Keratinocyte (primary cell): ENCODE measurements at places on chromosomes 1 and 21.

- DNase-seq: no peak
Measured at GRCh38 chr1:65425006-65425405, 4.5 kb downstream of the LEPR start.

GRCh38 chr1:192977089-192977706, 82.0 kb downstream of the UCHL5 start:
- DNase-seq: no peak

DNA sequence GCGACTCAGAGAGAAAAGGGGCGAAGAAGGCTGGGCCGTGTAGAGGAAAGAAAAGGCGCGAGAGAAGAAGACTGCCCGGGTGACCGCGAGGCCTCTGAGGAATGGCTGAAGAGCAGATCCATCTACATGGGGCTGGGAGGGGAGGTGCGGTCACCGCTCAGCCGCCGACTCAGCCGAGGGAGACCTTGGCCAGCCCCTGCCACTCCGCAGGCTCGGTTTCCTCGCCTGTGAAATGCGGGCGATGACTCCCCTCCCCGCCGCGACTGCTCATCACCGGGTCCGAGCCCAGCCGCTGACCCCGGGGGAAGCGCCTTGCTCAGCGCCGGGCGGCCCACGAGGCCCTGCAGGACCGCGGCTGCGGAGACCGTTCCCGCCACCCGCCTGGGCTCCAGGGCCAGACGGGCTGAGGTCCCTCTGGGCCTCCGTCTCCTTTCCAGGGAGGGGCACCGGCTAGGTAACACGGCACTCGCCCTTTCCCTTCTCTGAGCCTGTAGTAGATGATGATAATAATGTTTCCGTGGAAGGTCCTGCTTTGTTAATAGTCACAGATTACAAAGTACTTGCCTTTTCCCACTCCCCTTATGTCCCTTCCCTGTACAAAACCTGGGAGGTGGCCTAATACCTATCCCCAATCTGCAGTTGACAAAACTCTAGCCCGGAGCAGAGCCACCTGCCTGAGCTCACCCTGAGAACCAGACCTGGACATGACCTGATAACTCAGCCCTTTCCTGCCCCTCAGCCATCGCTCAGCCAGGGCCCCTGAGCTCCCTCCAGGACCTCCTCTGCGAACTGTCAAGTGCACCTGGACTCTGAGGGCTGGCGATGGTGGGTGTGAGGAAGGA, 1.6 kb upstream of the BSND start:
- no peak for DNase-seq

- no peak for DNase-seq
Measured at GRCh38 chr1:193634876-193635275, 448.5 kb upstream of the B3GALT2 start.

DNA sequence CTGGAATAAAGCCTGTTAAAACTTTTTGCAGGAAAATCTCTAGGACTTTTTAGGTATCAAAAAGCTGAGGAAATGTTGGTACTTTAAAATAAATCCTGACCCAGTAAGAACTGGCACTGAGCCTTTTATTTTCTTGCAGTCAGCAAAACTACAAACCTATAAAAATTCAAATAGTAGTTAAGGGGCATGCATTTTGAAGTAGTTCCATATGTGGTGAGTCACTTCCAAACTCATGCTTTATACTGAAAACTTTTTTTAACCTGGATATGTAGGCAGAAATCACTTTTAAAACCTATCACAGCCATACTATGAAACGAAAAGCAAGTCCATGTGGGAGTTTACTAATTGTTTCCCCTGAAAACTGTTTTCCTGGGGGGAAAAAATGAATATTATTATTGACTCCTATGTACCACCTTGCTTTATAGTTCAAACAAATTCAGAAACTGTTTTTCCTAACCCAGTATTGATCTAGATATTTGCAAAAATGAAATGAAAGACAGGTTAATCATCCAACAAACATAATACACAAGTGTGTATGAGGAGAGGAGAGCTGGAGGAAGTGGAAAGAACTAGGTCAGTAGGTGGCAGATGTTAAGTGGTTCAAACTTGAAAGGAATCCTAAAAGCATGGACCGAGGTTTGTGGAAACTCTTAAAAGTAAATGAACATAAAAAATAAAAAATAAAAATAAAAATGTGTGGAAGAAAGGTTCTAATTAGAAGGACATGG, 30.5 kb downstream of the NRIP1 start:
- DNase-seq: no peak

- no peak for DNase-seq
Measured at GRCh38 chr1:211033921-211034525, 99.9 kb downstream of the KCNH1 start.

GRCh38 chr1:244964112-244964971, 100.0 kb upstream of the HNRNPU start:
- DNase-seq: no peak

DNA sequence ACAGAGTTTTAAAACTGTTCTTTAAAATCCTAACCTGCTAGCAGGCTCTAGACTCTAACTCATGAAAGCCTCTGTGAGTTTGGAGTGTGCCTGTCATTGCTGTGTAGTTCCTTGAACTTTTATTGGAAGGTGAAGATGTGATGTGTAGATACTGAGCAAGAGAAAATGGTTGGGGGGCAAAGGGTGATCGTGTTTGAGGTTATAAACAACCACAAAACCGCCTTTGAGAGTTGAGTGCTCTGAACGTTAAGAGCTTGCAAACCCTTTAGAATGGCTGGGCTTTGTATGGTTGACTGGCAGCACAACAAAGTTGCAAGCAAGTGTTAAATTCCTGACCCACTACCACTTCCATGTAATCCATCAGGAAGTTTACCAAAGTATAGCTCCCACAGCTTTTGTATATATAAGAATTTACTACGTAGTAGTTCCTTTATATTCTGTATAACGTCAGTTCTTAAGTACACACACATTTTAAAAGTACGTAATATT, 19.6 kb downstream of the BACE2 start:
- DNase-seq: no peak

DNA sequence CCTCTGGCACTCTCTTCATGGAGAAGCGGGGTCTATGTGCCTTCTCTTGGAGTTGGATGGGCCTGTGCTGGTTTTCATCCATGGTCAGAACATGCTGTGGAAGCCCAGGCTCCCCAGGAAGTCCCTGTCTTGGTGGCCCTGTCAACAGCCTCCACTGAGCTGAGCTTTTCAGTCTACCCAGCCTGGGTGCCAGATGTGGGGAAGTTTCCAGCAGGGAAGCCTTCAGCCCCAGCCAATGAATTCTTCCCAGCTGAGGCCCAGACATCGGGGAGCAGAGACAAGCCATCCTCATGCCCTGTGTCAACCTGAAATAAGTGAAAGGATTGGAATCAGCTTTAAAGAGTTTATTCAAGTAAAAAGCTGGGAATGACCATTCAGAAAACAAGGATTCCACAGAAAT, 75.1 kb upstream of the PGBD5 start:
- no peak for DNase-seq

- DNase-seq: no peak
Measured at GRCh38 chr1:228182296-228183030, 16.9 kb downstream of the IBA57 start.

- DNase-seq: no peak
Measured at GRCh38 chr1:211260141-211261107, 1.3 kb downstream of the RCOR3 start.

DNA sequence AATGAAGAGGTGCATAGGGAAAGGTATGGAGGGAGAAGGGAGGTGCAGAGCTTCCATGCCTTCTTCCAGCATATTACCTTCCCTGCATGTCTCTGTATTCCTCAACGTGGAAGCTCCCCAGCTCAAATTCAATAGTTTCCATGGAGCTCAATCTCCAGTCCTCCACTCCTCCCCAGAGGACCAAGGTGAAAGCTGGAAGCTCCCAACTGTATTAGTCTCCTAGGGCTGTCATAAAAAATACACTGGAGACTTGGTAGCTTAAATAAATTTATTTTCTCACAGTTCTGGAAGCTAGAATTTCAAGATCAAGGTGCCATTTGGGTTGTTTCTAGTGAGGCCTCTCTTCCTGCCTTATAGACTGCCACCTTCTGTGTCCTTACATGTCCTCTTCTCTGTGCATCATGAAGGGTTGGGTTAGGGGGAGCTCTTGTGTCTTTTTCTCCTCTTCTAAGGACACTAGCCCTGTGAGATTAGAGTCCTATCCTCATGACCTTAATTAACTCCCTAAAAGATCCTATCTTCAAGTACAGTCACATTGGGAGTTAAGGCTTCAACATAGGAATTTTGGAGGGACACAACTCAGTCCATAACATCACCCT, 21.9 kb upstream of the RABGGTB start:
- DNase-seq: no peak

DNA sequence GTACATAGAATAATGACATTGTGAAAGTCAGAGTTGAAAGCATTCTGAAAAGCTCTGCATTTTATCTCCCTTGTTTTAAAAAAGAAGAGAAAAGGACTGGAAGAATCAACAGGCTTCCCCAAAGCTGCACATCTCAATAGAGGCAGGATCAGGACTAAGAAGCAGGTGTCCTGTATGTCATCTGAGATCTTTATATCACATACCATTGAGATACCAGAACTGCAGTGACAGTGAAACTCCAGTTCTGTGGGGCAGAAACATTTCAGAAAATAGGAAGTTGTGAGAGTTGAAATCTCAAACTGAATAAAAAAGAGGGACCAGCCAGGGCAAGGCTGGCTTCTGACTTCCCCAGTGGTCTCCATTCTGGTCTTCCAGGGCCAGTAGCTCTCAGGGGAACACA, 33.0 kb upstream of the SH2D1B start:
- DNase-seq: no peak
